ENCODE measurements at places on chromosomes 1 and 21. TPM values are rescaled to one million over a fixed set of nuclear protein-coding genes. Genes with fewer than 3 reads are reported as not detected.

DNA sequence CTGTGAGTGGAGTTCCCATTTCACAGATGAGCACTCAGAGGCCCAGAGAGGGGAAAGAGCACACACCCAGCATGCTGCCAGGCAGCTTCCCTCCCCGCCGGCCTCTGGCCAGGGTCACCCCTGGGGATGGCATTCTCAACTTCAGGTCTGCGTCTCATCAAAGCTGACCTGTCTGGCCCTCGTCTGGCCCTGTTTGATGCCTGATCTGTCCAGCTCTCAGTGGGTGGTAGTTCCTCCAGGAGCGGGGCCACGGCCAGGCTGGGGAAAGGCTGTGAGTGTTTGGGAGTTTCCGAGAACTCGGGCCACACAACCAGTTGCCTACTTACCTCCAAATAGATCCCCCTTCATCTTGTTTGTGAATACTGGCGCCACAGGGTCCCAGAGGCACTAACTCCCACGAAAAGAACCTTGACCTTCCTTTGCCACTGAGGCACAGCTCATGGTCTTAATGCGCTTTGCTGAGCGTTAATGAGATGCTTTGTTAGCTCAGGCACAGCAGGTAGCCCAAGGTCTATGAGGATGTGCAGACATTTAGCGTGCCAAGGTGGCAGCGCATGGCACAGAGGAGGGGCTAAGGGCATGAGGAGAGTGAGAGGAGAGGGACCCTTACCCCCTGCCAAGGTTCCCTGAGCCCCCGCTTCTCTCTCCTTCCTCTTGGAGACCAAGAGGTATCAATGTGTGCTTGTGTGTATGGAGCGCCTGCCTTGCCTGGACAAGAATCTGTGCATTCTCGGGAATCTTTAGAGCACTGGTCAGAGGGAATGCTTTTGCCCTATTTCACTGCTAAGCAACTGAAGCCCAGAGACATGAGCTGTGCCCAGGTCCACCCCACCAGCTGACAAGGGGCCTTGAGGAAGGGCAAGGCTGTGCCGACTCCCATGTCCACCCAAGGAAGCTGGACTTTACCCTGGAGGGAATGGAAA lies 61.2 kb downstream of the DISP3 start:
- no peaks in the 10 kb centered on the region for H3K27me3 ChIP-seq
- DNase-seq, result no peak
- no peaks in the 10 kb centered on the region for H3K4me1 ChIP-seq
- no peak overlapping the region for H3K4me3 ChIP-seq
- H3K36me3 ChIP-seq, result no peaks in the 10 kb centered on the region

DNA sequence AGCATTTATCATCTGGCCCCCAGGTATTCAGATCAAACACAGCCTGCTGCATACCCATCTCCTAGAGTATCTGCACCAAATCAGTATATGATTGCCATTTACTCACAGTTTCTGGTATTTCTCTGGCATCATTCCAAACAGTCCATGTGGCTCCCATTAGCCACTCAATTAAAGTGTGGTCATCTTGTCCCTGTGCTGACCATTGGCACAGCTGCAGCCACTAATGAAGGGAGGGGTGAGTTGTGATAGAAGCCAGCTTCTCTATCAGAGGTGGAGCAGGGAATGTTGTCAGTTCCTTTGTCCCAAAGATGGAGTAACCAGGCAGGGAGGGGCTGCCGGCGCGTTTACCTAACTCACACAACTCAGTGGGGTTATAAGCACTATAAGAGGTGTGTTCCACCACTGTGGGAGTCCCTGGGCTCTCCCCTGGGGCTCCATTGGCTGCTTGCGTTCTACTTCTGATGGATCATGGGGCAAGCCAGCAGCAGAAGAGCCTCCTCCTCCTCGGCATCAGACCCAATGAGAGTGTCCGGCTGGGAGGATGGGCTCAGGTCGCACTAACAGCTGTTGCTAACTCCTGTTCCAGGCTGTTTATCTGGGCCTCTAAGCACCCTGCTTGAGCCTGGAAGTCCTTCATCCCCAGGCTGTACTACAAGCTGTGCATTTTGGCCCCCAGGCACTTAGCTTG lies 108.6 kb downstream of the GDAP2 start:
- no peak overlapping the region for H3K4me3 ChIP-seq
- peaks cover 34% of the 10 kb centered on the region for H3K4me1 ChIP-seq
- no peaks in the 10 kb centered on the region for H3K27me3 ChIP-seq
- DNase-seq, result no peak
- no peaks in the 10 kb centered on the region for H3K36me3 ChIP-seq

DNA sequence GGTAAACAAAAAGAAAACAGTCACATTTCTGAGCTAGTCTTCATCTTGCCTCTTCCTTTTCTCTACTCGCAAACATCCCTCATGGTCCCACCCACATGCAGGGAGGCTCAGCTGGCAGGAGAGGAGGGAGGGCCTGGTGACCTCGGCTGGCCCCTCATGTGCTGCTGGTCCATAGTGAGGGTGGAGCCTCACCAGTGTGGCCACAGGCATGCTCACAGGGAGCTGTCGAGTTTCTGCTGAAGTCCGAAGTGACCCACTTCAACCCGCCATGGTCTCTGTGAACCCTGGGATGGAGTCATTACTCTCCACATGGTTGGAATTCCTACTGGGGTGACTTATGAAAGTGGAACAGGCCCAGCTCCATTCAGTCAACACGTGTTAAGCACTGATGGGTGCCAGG lies 253.4 kb downstream of the RHOU start:
- no peak for DNase-seq
- no peaks in the 10 kb centered on the region for H3K36me3 ChIP-seq
- no peak overlapping the region for H3K4me3 ChIP-seq
- H3K27me3 ChIP-seq, result no peaks in the 10 kb centered on the region

GRCh38 chr1:206979379-206980043 lies 9.3 kb upstream of the FCAMR start:
- no peaks in the 10 kb centered on the region for H3K4me1 ChIP-seq
- no peaks in the 10 kb centered on the region for H3K27me3 ChIP-seq
- H3K27ac ChIP-seq, result no peak overlapping the region
- DNase-seq, result no peak

- peak overlapping the region; percentile 49 for H3K27ac ChIP-seq
- H3K36me3 ChIP-seq, result no peaks in the 10 kb centered on the region
- H3K4me1 ChIP-seq, result peaks cover 56% of the 10 kb centered on the region
- H3K27me3 ChIP-seq, result no peaks in the 10 kb centered on the region
Observed at GRCh38 chr21:45454060-45454925, 49.3 kb downstream of the COL18A1 start.

DNA sequence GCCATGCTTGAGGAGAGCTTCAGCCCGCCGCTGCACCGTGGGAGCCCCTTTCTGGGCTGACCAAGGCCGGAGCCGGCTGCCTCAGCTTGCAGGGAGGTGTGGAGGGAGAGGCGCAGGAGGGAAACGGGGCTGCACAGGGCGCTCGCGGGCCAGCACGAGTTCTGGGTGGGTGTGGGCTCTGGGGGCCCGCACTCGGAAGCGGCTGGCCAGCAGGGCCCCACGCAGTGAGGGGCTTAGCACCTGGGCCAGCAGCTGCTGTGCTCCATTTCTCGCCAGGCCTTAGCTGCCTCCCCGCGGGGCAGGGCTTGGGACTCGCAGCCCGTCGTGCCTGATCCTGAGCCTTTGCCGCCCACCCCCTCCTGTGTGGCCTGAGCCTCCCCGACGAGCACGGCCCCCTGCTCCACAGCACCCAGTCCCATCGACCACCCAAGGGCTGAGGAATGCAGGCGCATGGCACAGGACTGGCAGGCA lies 1554.0 kb downstream of the KCNT2 start:
- H3K4me3 ChIP-seq, result no peak overlapping the region
- no peaks in the 10 kb centered on the region for H3K4me1 ChIP-seq
- no peaks in the 10 kb centered on the region for H3K36me3 ChIP-seq

Gene TEX38
- 0.16 TPM for polyA plus RNA-seq

Gene NUF2
- 1.8 TPM for polyA plus RNA-seq

Gene TNFRSF1B
- 37.2 TPM for polyA plus RNA-seq

All from sigmoid colon (tissue), 7 donors.